ENCODE measurements at places on chromosomes 7 and 10.

DNA sequence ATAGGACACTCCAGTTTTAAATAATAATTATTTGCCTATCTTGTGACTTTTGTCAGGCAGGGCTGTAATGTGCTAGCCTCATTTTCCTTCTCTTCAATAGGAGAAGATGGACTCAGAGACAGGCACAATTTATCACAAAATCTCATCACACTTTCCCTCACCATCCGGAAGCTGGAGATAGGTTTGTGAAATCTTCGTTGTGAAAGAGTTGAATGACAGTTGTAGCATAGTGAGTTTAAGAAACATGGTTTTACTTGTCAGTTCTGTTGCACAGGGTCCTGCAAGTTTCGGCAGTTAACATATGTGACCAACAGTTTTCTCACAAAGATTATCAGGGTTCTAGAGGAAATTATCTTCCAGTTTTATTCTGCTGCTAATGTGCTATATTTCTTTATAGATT is 37.7 kb upstream of the MAP3K8 start:
- DNase-seq, result no peak

- no peak for DNase-seq
Measured at GRCh38 chr7:92758796-92759431, 77.5 kb downstream of the CDK6 start.

DNA sequence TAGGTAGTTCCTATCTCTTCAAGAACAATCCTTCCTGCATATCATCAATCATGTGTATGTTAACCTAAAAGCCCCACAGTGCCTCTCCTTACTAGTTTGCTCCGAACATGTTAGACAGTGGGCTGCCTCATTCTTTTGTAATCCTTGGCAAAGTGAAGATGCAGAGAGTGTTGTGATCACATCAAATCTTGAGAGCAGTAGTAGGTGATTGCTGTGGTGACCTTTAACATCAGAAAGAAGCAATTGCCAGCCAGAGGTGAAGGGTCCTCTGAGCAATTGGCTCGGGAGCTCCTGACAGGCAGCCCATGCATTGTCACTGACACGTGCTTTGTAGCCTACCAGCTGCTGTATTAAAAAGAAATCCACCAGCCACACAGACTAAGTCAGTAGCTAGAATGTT is 19.6 kb upstream of the GSTK1 start:
- DNase-seq, result no peak

DNA sequence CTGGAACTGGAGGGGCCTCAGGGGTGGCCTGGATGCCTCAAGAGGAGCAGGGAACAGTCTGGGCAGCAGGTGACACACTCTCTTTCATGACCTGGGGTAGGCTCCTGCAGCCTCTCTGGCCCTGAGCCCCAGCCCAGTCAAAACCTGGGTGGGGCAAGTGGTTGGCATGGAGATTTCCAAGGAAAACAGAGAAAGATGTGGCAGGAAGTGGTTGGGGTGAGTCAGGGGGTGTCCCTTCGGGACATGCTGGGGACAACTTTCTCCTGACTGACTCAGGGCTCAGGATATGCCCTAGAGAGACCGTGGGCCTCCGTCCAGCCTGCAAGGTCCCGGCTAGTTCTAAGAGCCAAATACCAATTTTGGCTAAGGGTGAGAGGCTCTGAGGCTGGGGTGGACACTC is 2.9 kb downstream of the AQP1 start:
- no peak for DNase-seq

Measured in globus pallidus (tissue), 1 donor.